ENCODE measurements at places on chromosomes 1 and 21. TPM values are rescaled to one million over a fixed set of nuclear protein-coding genes. Genes with fewer than 3 reads are reported as not detected.
A peak's percentile ranks its signal among the peaks of the same experiment; 100 is the strongest.

BRDT gene
- total RNA-seq: not detected

DNA sequence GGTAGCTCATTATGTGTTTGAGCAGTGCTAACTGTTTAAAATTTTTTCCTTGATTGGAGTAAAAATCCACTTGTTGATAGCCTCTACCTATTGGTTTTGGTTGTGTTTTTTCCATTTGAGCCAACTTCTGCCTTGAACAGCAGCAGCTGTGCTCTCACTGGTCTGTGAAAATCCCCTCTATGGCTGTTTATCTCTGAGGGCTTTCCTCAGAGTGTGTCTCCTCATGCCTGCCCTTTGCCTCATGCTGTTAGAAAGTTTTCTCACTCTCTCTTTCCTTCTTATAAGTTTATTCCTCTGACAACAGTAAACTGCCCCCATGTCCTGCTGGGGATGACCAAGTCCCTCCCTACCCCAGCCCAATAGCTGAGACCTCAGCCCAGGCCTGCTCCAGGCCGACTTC, 14.1 kb downstream of the REG4 start:
- no peak overlapping the region for H3K4me3 ChIP-seq
- H3K4me1 ChIP-seq: no peaks in the 10 kb centered on the region
- no peaks in the 10 kb centered on the region for H3K27me3 ChIP-seq
- no peak overlapping the region for H3K27ac ChIP-seq

DNA sequence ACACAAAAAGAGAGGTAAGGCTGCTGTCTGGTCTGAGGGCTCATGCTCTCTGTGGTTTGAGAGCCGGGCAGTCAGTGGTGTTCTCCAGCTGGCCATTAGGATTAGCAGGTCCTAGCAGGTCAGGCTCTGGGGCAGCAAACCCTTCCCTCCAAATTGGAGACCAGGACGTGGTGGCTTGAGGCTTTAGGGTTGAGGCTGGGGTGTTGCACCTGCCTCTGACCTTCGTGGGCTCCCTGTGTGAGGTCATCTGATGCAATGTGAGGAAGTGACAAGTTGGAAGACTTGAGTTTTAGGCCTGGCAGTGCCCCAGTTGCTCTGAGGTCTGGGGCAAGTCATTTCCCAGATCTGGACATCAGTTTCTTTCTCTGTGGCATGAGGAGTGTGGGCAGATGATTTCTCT, 24.4 kb downstream of the SZRD1 start:
- DNase-seq: no peak
- no peaks in the 10 kb centered on the region for H3K27me3 ChIP-seq
- peaks cover 7% of the 10 kb centered on the region for H3K4me1 ChIP-seq
- H3K36me3 ChIP-seq: peaks cover 3% of the 10 kb centered on the region
- no peak overlapping the region for H3K27ac ChIP-seq

DNA sequence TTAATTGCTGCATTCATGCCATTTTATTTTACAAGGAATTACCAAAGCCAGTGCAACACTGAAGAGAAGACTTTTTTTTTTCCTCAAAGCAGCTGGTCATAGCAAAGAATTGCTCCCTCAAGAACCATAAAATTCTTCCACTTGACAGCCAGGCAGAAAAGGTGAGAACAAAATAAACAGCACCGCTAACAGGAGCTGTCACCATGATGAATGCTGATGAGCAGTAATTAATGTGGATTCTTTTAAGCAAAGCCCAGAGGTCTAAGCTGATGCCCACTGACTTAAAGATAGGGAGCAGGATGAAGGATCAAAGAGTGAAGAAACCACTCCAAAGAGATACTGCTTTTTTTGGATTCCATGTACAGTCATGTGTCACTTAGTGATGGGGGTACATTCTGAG, 428.4 kb downstream of the BRINP3 start:
- no peak overlapping the region for H3K27ac ChIP-seq
- no peak overlapping the region for H3K4me3 ChIP-seq
- no peaks in the 10 kb centered on the region for H3K36me3 ChIP-seq
- H3K27me3 ChIP-seq: no peaks in the 10 kb centered on the region
- DNase-seq: no peak

DNA sequence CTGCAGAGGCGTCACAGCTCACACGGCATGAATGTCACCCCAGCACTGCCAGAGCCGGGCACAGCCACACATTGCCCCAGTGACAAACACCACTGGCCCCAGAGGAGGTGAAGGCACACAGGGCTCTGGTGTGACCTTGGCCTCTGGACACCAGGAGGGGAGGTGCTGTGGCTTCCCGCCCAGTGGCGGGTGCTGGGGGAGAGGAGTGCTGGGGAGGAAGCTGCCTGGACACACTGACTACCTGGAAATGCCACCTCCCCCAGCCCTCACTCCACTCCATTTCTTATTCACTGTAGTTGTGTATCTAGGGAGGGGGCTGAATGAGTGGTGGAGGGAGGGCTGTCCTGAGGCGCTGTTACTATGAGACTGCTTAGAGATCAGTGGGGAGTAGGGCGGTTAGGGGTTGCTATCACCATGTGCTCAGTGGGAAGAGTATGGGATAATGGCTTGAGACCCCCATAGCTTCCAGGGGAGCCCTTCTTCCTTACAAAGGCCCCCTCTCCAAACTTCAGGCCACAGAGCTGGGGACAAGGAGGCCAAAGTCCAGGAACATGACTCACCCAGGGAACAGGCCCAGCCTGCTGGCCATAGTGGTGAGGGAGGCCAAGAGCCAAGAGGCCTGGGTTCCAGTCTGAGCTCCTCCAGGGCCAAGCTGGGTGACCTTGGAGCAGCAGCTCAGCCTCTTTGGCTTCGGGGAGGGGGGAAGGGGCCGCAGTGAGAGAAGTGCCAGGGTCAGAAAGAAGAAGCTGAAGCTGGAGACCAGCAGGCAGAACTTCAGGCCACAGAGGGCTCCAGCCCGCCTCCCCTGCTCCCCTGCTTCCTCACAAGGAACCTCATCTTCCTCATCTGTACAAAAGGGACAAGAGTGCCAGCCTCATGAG, 40.1 kb downstream of the AHDC1 start:
- no peaks in the 10 kb centered on the region for H3K36me3 ChIP-seq
- DNase-seq: peak; percentile 87

- H3K36me3 ChIP-seq: no peaks in the 10 kb centered on the region
- no peak overlapping the region for H3K27ac ChIP-seq
- H3K4me1 ChIP-seq: no peaks in the 10 kb centered on the region
- no peaks in the 10 kb centered on the region for H3K27me3 ChIP-seq
Observed at GRCh38 chr1:220974431-220974830, 95.2 kb downstream of the HLX start.

GRCh38 chr1:181630838-181631237, 147.5 kb downstream of the CACNA1E start:
- no peaks in the 10 kb centered on the region for H3K4me1 ChIP-seq
- no peak overlapping the region for H3K27ac ChIP-seq
- no peak overlapping the region for H3K4me3 ChIP-seq
- H3K36me3 ChIP-seq: no peaks in the 10 kb centered on the region

DNA sequence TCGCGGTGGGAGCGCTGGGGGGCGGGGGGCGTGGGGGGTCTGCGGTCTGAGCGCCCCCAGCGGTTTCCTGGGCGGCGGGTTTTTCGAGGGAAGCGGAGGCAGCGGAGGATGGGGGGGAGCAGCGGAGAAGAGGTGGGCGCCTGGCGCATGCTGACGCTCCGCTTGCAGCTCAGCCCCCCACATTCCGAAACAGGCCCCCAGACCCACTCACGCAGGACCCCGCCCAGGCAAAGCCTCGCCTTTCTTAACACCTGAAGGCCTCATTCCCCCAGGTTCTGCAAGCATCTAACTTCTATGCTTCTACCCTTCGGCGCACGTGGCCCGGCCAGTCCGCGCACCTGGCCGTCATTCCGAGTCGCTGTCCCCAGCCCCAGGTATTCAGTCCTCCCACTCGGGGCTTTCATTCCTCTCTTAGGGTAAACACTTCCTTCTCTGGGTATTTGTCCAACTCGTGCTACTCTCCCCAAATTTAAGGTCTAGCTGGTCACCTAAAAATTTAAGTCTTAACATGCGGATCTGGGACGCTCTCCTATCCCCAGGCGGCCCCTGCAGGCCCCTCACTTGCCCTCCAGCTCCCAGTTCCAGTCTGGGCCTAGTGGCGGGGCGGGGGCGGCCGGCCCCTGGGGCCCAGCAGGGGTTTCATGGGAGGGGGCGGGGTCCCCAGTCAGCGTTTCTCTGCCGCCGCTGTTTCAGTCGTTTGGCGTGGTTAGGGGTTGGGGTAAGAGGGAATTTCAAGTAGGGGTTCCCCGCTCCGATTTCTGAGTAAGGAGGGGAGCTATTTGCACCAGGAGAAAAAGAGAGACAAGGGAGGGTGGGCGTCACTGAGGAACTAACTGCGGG, 2.8 kb upstream of the ZBTB7B start:
- no peak for DNase-seq
- peak overlapping the region; percentile 30 for H3K4me3 ChIP-seq
- H3K27me3 ChIP-seq: no peaks in the 10 kb centered on the region
- H3K36me3 ChIP-seq: no peaks in the 10 kb centered on the region

MX2 gene
- 21.5 TPM for total RNA-seq

GRCh38 chr21:31161157-31161556, 122.9 kb upstream of the KRTAP19-8 start:
- H3K4me1 ChIP-seq: no peaks in the 10 kb centered on the region
- DNase-seq: no peak
- no peaks in the 10 kb centered on the region for H3K36me3 ChIP-seq
- no peak overlapping the region for H3K4me3 ChIP-seq
- H3K27me3 ChIP-seq: peaks cover 7% of the 10 kb centered on the region
- no peak overlapping the region for H3K27ac ChIP-seq

DNA sequence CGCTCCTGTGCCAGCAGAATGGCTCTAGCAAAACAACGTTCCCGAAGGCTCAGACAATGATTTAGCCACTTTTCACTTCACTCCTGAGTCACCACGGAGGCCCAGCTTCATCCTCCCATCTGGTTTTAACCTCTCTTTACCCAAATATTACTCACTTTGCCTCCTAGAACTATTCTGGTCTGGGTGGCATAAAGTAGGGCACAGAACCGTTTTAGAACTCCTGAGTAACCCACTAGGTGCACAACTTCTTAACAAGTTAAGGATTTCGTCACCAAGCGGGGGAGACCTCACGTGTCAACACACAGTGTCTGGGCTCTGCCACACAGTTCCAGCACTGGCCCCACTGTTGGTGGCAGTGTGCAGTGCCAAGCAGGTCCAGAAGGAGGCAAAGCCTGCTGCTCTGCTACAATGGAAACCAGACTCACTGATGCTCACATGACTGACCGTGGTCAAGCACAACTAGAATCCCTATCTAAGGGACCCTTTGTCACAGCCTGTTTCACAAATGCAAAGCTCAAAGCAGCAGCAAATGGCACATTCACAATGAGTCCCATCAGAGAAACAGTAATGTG, 121.7 kb downstream of the SIPA1L2 start:
- DNase-seq: no peak
- H3K36me3 ChIP-seq: no peaks in the 10 kb centered on the region
- no peak overlapping the region for H3K4me3 ChIP-seq
- H3K27me3 ChIP-seq: no peaks in the 10 kb centered on the region

GRCh38 chr1:147613506-147613905, 56.8 kb downstream of the ACP6 start:
- H3K27me3 ChIP-seq: no peaks in the 10 kb centered on the region
- H3K4me3 ChIP-seq: no peak overlapping the region
- peak overlapping the region; percentile 12 for H3K27ac ChIP-seq
- peaks cover 8% of the 10 kb centered on the region for H3K36me3 ChIP-seq
- no peaks in the 10 kb centered on the region for H3K4me1 ChIP-seq
- DNase-seq: no peak

LENEP gene
- not detected for total RNA-seq

TAS1R1 gene
- total RNA-seq: not detected

DNA sequence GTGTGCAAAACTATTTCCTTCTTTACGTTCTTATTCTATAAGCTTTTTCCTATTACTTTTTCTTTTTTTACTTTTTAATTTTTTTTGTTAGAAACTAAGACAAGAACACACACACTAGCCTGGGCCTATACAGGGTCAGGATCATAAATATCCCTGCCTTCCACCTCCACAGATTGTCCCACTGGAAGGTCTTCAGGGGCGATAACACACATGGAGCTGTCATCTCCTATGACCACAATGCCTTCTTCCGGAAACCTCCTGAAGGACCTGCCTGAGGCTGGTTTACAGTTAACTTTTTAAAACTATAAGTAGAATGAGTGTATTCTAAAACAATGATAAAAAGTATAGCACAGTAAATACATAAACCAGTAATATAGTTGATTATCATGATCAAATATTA, 10.3 kb upstream of the FAM89A start:
- DNase-seq: no peak
- no peak overlapping the region for H3K27ac ChIP-seq
- no peaks in the 10 kb centered on the region for H3K36me3 ChIP-seq
- no peaks in the 10 kb centered on the region for H3K27me3 ChIP-seq
- no peak overlapping the region for H3K4me3 ChIP-seq
- H3K4me1 ChIP-seq: no peaks in the 10 kb centered on the region

- H3K4me3 ChIP-seq: no peak overlapping the region
- no peaks in the 10 kb centered on the region for H3K4me1 ChIP-seq
- DNase-seq: no peak
- no peak overlapping the region for H3K27ac ChIP-seq
- H3K27me3 ChIP-seq: no peaks in the 10 kb centered on the region
- no peaks in the 10 kb centered on the region for H3K36me3 ChIP-seq
Observed at GRCh38 chr1:244995602-244996400, 131.5 kb upstream of the HNRNPU start.

DNA sequence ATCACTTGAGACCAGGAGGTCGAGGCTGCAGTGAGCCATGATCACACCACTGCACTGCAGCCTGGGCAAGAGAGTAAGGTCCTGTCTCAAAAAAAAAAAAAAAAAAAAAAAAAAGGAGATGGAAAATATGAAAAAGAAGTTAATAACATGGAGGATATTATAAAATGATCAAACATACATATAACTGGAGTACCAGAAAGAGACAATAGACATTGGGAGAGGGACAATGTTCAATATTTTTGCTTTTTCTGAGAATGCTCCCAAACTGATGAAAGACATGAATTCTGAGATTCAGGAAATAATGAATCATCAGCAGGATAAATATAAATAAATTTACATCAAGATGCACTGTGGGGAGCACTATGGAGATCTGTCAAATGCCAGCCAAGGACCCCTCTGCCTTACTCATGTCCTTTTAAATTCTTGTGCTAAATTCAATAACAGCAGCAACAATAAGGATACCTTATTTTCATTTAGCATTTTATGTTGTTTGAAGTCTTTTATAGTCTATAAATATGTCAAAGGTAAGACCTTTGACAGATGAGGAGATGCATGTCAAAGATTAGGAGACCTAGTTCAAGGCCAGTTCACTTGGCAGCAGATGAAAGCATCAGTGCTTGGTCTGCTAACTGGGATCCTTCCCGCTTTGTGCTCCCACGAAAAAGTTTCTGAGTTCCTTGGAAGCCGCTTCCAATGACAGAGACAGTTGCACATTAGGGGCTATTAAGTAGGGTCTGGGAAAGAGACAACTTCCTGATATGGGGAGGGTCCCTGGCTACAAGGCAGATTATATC, 97.7 kb downstream of the TLR5 start:
- H3K27ac ChIP-seq: no peak overlapping the region
- no peaks in the 10 kb centered on the region for H3K36me3 ChIP-seq
- H3K4me3 ChIP-seq: no peak overlapping the region
- no peak for DNase-seq
- no peaks in the 10 kb centered on the region for H3K27me3 ChIP-seq

CNST gene
- total RNA-seq: 27.8 TPM

GRCh38 chr1:230136453-230137336, 69.7 kb downstream of the GALNT2 start:
- peak; percentile 70 for DNase-seq
- no peaks in the 10 kb centered on the region for H3K27me3 ChIP-seq
- H3K4me3 ChIP-seq: peak overlapping the region; percentile 10
- no peak overlapping the region for H3K27ac ChIP-seq
- no peaks in the 10 kb centered on the region for H3K4me1 ChIP-seq
- no peaks in the 10 kb centered on the region for H3K36me3 ChIP-seq
